Peyer's patch (tissue), 4 donors: ENCODE measurements at places on chromosomes 5 and 9.

GRCh38 chr5:168830833-168831232 is 251.7 kb upstream of the PANK3 start:
- DNase-seq: no peak

DNA sequence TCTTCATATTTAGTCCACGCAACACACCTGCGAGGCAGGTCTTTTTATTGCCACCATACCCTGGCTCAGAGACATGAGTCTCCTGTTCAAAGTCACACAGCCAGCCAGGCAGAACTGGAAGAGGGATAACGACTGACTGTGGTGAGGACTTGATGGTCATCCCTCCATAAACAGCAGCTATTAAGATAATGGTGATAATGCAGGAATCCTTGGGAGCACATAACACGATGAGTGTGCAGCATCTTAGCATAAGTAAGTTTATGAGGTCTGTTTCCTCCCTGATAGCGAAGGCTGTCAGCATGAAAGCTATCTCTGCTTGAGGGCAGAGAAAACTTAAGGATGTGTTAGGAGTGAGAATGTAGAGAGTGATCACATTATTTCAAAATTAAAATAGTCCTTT is 30.9 kb downstream of the KCTD16 start:
- DNase-seq: no peak

GRCh38 chr9:93649610-93650261 is 73.4 kb downstream of the PHF2 start:
- no peak for DNase-seq

- no peak for DNase-seq
These were observed 99.2 kb downstream of the WDR70 start for GRCh38 chr5:37478121-37478894.

DNA sequence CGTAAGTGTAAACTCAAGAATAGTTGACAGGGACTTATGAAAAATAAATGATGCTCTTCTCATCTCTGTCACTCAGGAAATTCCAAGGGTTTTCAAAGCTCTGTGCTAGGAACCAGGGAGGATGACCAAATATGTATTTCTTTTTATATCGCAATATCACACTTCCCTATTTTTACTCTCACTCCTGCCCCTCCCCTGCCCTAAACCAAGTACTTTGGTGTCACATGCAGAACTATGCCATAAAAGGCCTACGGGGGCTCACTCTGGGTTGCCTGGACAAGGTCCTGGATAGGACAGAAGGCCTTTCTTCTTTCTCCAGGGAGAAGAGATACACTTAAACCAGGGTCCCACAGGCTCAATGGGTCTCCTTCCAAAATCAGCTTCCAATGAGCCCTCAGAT is 8.3 kb upstream of the RETREG1 start:
- no peak for DNase-seq

GRCh38 chr9:7516376-7516775 is 283.2 kb downstream of the DMAC1 start:
- no peak for DNase-seq

DNA sequence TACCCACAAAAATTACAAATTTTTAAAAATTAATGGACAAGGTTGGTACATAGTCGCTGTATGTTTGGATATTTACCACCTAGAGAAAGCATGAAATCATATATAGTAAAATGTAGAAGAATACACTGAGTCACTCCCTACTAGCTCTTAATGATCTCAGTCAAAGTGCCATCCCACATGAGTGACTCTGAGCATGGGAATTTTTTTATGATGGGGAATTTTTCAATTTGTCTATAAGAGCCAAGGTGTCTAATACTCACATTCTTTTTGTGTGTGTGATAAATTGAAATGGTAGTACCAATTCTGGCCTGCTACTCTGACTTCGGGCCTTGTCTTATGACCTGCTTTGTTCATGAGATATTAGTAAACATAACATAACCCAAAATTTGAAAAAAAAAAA is 483.2 kb downstream of the CDH10 start:
- no peak for DNase-seq

DNA sequence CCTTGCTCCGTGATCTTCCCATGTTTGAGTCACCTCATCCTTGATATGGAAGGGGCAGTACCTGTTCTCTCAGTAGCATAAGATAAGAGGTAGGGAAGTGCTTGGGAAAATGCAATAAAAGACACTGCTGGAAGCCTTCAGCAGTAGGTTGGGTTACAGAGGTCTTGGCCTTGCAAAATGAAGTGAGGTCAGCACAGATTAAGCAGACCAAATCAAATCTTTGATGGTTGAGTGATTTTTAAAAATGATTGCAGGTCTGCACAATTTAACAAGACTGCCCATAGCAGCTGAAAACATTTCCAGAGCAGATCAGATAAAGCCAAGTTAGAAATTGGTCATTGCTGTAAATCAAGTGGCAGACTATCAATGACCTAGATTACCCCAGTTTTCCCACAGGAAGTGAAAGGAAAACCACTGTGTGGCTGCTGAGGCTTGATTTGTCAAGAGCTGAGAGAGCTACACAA is 32.9 kb downstream of the PALM2AKAP2 start:
- DNase-seq: no peak

DNA sequence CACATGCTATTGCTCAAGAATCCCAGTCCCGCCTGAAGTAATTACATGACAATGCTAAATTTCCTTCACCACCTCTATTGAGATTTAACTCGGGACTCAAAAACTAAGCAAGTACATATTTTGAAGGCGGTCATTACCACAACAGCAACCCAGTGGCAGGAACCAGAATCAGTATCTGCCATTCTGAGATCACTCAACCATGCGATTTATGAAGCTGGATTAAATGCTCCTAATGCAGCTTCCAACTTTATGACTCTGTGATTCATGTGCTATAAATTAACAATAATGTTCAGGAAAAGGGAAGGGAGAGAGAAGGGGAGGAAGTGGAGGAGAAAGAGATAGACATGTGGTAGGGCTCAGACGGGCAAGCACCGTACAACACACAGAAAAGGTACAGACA is 194.7 kb downstream of the DNAH5 start:
- DNase-seq: no peak

GRCh38 chr5:174378121-174378874 is 332.8 kb downstream of the NSG2 start:
- DNase-seq: no peak

DNA sequence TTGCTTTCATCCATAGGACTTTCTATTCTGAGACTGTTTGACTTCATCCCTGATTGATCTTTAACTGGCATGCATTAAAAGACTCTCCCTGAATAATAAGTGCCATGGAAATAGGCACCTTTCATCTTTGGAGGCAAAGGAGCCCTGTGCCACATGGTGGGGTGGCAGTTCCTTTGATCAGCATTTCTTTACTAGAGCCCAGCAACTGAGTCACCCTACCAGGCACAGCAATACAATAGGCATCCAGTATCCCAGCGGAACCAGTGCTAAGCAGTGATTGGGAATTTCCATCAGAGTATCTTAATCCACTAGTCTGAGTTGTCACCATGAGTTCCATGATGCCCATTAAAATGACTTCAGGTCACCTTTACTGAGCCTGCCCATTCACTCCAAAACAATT is 476.1 kb upstream of the MPDZ start:
- no peak for DNase-seq

- DNase-seq: no peak
These were observed 9.2 kb downstream of the WNT8A start for GRCh38 chr5:138093036-138093435.

DNA sequence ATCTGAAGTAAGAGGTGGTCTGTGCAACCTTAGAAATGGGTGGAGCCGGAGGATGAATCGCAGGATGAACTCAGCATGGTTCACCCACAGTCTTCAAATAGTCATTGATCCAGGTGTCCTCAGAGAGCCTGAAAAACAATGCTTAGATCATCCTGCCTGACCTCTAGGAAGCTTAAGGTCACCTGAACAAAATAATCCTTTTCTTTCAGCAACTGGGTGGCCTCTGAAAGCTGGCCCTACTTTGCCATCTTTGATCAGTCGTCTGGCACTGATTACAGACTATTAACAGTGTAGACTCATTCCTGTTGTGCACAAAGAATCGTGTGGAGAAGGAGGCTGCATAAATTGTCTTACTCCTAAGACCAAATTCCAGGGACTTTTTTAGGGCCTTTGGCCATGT is 50.7 kb downstream of the PIP5K1B start:
- no peak for DNase-seq

DNA sequence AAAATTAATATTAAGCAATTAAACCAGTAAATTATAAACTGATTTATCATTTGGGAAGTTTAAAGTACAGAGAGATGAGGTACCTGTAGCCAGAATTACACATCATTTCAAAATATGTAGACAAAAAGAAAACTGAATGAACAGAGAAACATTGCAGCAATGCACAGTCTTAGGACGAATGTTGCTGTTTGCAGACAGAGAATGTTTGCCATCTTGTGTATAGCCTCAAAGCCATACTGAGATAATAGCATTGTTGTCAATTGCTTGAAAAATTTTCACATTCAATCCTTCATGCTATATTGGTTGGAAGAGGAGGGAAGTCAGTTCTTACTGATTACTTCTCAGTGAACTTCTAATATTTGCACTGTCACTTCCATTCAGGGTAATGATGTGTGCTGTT is 326.2 kb downstream of the PRR16 start:
- no peak for DNase-seq

- DNase-seq: no peak
These were observed 88.4 kb upstream of the GPBP1 start for GRCh38 chr5:57085306-57086081.

- no peak for DNase-seq
These were observed 163.6 kb upstream of the FTMT start for GRCh38 chr5:121688126-121688525.

- DNase-seq: no peak
These were observed 320 bp downstream of the PCDHB1 start for GRCh38 chr5:141051521-141051866.

DNA sequence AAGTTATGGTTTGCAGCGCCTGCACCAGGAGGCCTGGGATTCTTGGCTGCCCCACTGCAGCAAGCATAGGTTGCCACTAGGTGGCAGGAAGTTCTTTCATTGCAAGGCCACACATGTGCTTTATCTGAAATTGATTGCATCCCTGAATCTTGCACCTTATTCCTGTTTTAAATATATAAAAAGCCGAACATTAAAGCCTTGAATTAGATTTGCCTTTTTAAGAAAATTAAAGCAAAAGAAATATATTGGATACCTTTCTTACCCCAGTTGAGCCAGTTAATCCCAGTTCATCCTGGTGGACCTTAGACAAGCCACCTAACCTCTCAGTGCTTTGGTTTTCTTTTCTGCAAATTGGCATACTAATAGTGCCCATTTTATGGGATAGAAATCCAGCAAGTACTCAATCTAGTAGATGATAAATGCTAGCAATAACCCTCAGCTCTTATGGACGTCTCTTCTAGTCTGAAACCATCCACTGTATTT is 6.3 kb upstream of the TRMT10B start:
- DNase-seq: peak; percentile 81

DNA sequence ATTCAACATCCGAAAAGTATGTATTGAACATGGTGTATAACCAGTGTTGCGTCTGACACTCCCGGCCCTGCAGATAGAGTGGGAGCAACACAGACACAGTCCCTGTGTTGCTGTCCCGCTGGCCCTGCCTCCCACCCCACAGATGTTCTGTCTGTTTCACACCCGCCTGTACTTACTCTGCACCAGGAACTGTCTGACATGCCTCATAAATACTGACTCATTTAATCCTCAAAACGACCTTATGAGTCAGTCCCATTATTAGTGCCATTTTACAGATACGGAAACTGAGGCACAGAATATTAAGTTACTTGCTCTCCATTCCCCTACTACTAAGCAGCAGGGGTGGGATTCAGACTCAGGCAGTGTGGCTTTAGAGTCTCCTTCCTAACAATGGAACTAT is 109.8 kb upstream of the NFIL3 start:
- no peak for DNase-seq

DNA sequence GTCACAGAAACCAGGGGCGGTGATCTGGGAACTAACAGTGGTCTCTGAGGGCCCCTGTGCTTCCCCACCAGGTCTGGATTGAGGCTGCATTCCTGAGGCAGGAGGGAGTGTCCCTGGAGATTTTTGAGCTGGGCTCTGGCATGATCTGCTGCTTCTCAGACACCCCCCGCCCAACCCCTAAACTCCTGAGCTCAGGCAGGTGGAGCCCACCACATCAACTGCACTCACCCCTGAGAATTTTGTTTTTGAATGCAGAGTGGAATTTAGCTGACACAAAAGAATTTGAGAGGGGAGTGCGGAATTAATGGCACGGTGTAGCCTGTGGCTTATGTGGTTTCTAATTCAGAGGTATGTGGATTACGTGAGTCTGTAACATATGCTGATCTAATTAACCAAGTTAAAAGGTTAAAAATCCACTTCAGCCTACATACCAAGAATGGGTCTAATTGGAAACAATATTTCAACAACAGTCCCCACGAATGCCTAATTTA is 23.9 kb upstream of the CTSL start:
- DNase-seq: no peak

GRCh38 chr5:167642181-167642580 is 649.3 kb upstream of the WWC1 start:
- DNase-seq: no peak

GRCh38 chr9:1881708-1882295 is 133.3 kb upstream of the SMARCA2 start:
- DNase-seq: no peak

GRCh38 chr5:149485655-149486615 is 65.3 kb downstream of the CSNK1A1 start:
- peak; percentile 69 for DNase-seq

DNA sequence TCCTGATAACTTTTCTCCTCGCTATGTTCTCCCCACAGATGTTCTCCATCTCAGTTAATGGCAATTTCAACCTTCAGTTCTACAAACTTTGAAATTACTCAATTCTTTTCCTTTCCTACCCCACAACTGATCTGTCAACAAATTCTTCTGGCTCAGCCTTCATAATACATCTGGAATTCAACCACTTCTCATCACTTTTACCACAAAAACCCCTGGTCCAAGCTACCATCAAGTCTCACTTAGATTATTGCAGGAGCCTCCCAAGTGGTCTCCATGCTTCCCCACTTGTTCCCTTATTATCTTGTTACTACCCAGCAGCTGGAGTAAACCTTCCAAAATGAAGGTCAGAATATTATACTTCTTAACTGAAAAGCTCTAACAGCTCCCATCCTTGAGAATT is 110.1 kb downstream of the FBN2 start:
- no peak for DNase-seq

DNA sequence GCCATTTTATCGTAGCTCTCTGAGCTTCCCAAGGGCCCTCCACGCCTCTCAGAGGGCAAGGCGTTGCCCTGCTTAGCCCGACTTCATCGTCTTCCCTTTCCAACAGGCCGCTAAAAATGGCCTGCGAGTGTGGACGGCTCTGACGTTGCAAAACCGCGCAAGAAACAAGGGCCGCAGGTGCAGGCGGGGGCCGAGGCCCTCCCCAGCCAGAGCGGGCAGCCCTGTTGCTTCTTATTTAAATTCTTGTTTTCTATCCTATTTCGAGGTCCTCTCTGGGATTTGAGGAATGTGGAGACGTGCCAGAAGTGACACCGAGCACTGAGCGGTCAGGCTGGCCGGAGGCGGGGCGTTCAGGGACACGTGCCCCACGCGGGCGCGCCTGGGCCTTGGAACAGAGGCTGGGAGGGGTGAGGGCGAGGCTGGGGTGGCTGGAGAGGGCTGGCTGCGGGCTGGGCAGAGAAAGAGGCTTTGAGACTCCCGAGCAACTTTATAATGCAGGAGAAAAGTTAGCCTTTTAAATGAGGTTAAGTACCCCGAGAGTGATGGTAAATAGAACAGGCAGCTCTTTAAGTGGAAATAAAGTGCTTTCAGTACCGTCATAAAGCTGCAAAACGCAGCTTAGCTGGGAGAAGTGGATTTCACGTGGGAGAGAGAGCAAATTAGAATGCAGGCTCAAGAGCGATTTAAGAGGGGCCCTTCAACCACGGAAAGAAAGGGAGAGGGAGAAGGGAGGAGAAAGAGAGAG is 243.6 kb downstream of the AUH start:
- DNase-seq: peak; percentile 84
